NCI-H774 (cell line): ENCODE measurements at places on chromosomes 3 and 15.

DNA sequence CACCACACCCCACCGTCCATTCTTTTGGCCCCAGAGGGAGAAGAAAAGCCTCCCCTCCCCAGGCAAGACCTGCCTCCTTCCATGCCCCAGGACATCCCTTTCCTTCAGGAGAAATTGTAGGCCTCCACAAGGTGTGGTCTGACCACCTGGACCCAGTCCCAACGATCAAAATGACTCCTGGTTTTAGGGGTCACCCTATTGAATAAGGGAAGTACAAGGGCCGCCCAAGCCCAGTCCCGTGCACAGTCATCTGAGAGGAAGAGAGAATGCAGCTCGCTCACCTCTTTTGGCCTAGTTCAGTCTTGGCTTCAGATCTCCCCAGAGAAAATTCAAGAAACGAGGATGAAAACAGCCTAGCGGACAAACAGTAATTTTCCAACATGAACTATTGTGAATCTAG is 249.1 kb downstream of the UACA start:
- no peak for DNase-seq

- DNase-seq = no peak
These were observed 17.1 kb downstream of the ARPP19 start for GRCh38 chr15:52551762-52552161.

DNA sequence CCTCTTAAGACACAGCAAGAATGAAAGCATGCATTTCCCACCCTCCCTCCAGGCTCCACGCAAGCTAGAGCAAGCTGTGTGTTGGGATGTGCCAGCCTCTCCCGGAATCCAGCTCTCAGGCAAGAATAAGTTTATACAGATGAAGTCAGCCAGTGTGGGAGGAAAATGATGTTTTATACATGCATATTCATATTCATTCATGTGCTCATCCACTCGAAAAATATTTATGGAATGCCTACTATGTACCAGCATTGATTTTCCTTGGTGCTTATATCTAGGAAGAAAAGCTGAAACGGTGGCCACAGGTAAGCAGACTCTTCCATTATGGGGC is 62.7 kb downstream of the KLHL6 start:
- DNase-seq = no peak

DNA sequence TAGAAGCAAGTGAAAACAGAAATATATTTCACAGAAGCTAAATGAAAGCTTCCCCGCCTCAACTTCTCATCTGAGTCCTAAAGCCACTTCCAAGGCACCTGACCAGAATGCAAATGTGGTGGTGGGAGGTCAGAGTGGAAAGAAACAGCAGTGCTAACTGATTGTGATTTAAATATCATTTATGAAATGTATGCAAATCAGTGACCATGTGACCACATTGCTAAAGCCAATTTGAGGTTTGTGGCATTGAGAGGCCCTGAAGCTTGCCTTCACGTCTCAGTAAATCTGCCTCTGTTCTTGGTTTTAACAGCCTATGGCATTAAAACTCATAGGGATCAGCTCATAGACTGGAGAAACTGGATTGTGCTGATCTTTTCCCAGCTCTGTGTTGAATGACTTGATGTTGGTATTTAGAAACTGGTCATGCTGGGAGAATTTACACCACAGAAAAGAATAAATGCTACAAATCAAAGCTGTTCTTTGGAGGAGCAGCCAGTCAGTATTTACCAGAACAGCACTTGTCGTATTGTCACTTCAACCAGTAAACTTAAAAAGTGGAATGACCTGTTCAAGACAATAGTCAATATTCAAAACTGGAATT is 481.4 kb upstream of the ALCAM start:
- no peak for DNase-seq

- DNase-seq = no peak
These were observed 49.0 kb upstream of the CCDC80 start for GRCh38 chr3:112689989-112690388.

DNA sequence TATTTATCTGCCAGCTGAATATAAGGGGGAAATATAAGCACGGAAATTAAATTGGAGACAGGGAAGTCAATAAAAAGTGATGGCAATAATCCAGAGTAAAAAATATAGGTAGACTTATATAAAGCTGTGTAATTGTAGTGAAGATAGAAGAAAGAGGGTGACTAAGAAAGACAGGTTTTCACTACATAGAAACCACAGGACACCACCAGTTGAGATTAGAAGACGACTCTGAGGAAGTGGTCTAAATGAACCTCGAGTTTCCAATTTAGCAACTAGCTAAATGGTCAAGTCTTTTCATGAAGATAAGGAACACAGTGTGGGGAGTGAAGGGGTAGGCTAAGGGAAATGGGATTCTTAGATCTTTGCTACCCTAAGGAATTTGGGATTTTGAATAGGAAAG is 188.8 kb upstream of the ARL6 start:
- DNase-seq = no peak

GRCh38 chr15:66236806-66237375 is 16.7 kb downstream of the MEGF11 start:
- DNase-seq = no peak

GRCh38 chr3:191944835-191945234 is 483.9 kb downstream of the PYDC2 start:
- DNase-seq = no peak

GRCh38 chr15:73601451-73602445 is 31.4 kb downstream of the NPTN start:
- DNase-seq = no peak

- peak; percentile 7 for DNase-seq
These were observed 389.8 kb upstream of the KCNMB2 start for GRCh38 chr3:178146406-178146831.

DNA sequence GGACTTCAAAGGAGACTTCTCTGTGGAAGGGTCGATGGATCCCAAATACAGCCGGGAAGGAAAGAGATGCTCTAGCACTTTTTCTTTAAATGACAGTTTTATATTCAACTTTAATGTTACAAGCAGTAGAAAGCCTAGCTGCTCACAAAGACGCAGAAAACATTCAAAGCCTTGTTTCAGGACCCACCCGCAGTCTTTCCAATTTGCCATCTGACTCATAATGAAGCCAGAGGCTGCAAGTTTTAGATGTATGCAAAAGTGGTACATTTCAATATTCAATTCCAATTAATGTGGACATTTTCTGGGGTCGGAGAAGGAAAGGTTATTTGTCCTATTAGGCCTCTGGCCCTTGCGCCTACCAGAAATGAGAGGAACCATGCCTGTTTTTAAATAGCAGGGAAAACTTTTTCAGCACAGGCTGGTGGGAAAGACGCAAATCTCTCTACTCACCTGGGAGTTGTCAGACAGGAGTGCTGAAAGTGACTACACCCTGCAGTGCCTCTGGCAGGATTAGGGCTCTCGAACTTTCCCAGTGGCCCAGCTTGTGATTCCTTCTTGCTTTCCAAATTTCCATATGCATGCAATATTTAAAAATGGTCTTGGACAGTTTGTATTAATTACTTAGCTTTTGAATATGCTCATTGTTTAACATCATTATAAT is 117.4 kb upstream of the MBNL1 start:
- DNase-seq = no peak

DNA sequence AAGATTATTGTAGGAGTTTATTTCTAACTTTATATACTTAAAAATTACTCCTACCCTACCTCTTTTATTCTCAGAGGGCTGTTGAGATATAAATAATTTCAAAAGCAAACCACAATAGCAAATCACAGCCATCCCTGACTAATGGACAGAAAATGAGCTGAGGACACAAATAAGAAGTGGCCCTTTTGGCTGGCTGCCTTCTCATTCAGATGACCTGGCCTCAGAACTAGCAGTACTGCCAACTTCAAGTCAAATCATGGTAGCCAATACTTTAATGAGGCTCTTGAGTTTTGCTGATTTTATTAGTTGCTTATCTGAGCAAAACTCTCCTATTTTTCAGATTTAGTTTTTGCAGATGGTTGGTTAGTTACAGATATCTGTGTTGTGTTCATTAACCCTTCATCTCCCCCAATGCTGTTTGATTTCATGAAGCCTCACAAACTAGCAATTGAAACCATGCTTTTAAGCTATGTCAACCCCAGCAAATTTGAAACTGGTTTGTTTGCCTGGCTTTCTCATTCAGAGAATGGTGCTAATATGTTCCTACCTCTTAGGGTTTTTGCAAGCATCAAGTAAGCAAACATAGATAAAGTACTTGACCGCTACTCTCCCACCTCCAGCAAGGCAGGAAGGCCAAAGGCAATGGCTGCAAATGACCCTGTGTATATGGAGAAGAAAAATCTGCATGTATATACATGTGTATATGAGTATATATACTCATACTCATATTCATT is 73.4 kb upstream of the HACD2 start:
- no peak for DNase-seq

DNA sequence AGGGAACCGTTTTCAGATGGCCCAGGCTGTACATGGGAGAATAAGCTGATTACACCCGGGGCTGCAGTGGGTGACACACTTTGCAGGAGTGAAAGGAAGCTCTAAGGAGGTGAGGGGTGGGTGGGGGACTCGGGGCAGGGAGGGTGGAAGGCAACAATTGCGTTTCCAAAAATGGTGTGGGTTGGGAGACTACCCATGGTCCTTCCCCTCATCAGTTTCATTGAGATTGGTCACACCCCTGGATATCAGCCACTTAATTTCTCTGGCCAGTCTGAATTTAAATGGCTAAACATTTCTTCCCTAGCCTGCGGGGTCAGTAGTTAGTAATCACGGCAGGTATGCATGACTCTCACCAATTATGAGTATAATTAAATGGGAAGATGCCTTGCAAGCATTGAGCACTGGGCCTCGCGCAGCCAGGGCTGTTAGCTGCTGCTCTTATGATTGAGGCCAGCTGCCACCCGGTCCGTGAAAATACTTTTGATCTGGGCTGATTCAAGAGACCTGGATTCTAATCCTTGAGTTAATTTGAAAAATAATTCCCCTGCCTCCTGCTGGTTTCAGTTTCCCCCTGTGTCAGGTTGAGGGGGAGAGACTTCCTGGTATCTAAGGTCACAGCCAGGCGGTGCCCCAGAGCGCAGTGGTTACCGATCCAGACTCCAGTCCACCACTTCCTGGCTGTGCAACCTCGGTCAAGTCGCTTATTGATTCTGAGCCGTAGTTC is 23.3 kb downstream of the SLC6A6 start:
- DNase-seq = no peak

GRCh38 chr3:137349557-137350348 is 392.0 kb downstream of the IL20RB start:
- DNase-seq = no peak

GRCh38 chr3:108218811-108219210 is 3.4 kb downstream of the IFT57 start:
- no peak for DNase-seq

GRCh38 chr3:8702560-8702959 is 31.0 kb upstream of the CAV3 start:
- no peak for DNase-seq

GRCh38 chr3:170171563-170171962 is 10.0 kb downstream of the PHC3 start:
- DNase-seq = no peak

DNA sequence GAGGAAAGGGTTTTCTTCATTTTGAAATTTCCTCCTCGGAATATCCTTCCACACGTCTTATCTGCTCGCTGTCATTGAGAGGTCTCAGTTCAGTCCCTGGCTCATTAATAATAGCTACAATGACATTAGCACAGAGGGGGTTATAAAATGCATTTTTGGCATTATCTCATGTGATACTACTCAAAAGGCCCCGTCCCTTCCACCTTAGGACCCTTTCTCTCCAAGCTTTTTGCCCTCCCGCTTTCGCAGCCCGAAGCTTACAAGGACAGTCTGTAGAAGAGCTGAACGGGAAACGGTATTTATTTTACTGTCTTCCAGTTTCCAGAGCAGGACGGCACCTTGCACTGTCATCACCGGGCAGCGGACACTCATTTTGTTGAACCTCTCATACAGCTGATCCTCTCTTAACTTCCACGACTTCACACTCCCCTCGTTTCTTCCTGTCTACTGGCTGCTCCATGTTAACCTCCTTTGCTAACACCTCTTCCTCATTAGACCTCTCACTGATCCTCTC is 5.6 kb upstream of the PLEKHO2 start:
- DNase-seq = no peak

DNA sequence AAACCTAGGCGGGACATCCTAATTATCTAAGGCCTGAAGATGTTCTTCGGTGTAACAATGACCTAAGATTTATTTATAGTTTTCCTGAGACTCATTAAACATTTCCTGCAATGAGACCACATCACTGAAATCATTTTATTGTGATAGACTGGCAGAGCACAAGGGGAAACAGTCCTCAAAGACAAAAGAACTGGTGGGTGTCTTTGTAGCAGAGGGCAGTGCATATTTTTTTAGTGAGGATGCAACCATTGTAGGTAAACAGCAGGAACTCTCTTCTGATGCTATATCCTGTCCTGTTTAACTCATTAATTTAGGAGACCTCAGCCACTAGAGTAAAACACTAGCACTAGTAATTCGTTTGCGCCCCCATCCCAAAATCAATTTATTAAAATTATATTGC is 100.0 kb downstream of the MAGI1 start:
- no peak for DNase-seq
